GM06990 (cell line): ENCODE measurements at places on chromosomes 3 and 15.

GRCh38 chr15:101232677-101233076, 19.2 kb downstream of the CHSY1 start:
- DNase-seq, result no peak

DNA sequence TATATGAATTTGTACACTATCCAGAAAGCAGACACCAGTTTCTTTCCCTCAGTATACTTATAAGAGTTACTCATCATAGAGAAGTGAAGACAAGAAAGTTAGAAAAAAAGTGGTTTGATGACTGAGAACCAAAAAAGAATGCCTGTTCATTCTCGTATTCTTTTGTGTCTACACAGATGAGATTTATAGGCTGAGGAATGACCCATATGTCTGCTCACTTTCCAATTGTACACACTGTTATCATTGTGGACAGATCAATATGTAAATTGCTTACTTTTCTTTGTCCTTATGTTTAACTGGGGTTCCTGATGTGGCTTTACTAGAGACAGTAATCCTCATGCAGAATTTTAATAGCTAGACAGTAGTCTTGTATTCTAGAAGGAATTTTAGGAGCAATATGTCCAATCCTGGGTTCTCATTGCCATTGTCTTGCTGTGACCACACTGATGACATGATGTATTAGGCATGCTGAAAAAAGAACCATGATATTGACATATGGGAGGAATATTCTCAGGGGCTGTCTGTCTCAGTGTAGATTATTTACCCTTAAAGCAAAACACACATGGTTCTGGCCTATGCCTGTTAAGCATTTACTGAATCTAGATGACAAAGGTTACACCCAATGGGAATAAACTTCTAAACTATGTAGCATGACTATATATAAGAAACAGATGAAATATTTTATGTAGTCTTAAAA, 669.7 kb downstream of the ROBO1 start:
- DNase-seq, result no peak

DNA sequence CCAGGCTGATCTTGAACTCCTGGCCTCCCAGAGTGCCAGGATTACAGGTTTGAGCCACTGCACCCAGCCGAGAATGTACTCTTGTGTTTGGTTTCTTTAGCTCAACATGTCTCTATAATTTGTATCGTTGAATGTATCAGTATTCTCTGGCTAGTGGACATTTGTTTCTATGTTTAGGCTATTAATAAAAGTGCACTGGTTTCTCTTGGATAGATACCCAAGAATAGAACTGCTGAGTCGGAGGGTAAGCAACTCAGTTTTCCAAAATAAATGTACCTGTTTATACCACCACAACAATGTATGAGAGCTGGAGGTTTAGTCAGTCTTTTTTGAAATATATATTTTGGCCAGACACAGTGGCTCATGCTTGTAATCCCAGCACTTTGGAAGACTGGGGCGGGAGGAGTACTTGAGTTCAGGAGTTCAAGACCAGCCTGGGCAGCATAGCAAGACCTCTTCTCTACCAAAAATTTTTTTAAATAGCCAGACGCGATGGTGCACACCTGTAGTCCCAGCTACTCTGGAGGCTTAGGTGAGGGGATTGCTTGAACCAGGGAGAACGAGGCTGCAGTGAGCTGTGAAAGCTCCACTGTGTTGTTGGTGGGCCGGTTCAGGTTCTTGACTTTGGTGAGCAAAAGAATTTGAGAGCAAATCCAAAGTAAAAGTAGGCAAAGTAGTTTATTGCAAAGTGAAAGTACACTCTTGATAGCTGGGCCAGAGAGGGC, 7.7 kb upstream of the IVD start:
- no peak for DNase-seq

DNA sequence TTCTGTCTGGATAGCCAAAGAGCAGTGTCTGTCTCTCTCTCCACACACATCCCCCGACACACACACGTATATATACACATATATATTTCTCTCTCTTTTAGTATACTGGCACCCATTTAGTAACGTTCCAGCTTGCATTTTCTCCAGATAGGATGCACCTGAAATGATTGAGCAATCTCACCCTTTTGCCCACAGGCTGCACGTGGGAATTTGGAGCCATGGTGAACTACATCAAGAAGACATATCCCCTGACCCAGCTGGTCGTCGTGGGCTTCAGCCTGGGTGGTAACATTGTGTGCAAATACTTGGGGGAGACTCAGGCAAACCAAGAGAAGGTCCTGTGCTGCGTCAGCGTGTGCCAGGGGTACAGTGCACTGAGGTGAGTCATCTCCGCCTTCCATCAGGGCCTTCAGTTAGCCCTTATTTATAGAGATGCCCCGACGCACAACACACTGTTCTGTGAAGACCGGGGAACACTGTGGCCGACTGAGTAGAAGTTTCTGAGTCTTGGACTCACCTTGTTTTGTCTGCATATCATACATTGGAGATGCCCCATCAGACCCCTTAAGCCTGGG, 45.7 kb downstream of the RLBP1 start:
- no peak for DNase-seq

DNA sequence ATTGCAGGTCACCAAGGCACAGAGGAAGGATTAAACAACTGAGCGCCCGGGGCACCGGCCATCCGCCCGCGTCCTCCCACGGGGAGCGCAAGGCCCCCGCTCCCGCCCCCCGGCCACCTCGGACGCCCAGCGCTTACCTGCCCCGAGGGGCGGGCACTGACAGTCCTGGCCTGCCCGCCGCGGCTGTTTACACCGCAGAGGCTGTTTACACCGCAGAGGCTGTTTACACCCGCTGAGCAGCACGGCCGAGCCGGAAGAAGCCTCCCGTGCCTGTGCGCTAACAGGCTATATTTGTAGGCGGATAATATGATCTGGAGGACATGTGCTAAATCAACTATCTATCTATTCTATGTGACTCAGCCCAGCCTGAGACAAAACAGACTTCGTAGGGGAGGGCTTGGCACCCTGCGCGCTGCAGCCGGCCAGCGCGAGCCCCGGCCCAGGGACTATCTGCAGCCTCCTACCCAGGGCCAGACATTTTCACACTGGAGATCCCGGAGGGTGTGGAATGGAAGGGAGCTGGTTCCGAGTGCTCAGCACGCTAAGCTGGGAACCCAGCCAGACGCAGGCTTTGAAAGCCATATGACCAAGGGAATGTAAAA, at the start of gene LRRC2:
TSS of gene LRRC2 (minus strand) at position 263 of the 602 bp plus-strand sequence. CDS start 14,711 bp downstream, outside the sequence.
- DNase-seq, result no peak

DNA sequence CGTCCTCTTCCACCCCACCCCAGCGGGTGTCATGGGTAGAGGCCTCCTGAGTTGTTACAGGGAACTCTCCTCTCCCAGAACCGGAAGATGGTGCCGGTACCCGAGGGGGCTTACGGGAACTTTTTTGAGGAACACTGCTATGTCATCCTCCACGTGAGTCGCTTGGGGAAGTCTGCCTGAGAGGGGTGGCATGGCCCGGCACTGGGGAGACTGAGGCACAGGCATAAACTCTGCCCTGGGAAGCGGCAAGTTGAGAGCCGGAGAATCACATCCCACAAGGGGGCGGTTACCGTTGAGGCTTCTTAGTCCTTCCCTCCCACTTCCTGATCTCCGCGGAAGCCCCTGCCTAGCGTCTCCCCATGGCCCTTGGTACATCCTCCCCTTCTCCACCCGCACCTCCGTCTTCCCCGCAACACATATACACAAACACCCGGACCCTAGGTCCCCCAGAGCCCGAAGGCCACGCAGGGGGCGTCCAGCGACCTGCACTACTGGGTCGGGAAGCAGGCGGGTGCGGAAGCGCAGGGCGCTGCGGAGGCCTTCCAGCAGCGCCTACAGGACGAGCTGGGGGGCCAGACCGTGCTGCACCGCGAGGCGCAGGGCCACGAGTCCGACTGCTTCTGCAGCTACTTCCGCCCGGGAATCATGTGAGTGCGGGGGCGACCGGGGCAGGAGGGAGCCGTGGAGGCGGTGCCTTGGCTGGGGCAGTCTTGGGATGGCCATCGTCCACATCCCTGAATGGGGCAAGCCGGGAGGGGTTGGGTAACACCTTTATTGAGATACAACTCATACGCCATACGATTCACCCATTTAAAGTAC, 3.4 kb downstream of the VILL start:
- DNase-seq, result peak; percentile 84
